ENCODE measurements at places on chromosomes 7 and 10. TPM values are rescaled to one million over a fixed set of nuclear protein-coding genes. Genes with fewer than 3 reads are reported as not detected.

FKBP9 gene
- total RNA-seq, result 161 TPM

CDNF gene
- not detected for total RNA-seq

LIPM gene
- total RNA-seq, result not detected

ACTL6B gene
- total RNA-seq, result not detected

TBC1D12 gene
- total RNA-seq, result 21.4 TPM

FANK1 gene
- total RNA-seq, result 0.71 TPM

NPY gene
- total RNA-seq, result 6.5 TPM

OR6V1 gene
- total RNA-seq, result not detected

GCK gene
- total RNA-seq, result 1.4 TPM

ABLIM1 gene
- total RNA-seq, result 89.4 TPM

OR2A14 gene
- total RNA-seq, result not detected

MYH16 gene
- total RNA-seq, result not detected

RPP38 gene
- 29.5 TPM for total RNA-seq

TAS2R4 gene
- 1.1 TPM for total RNA-seq

OPALIN gene
- not detected for total RNA-seq

Data from sigmoid colon (tissue), 7 donors.